ENCODE measurements at places on chromosomes 2 and 18.
A peak's percentile ranks its signal among the peaks of the same experiment; 100 is the strongest.

GRCh38 chr2:109239720-109240119 is 110.7 kb downstream of the SH3RF3 start:
- DNase-seq: no peak

- DNase-seq: no peak
These were observed 675.0 kb downstream of the SATB2 start for GRCh38 chr2:198782734-198783133.

DNA sequence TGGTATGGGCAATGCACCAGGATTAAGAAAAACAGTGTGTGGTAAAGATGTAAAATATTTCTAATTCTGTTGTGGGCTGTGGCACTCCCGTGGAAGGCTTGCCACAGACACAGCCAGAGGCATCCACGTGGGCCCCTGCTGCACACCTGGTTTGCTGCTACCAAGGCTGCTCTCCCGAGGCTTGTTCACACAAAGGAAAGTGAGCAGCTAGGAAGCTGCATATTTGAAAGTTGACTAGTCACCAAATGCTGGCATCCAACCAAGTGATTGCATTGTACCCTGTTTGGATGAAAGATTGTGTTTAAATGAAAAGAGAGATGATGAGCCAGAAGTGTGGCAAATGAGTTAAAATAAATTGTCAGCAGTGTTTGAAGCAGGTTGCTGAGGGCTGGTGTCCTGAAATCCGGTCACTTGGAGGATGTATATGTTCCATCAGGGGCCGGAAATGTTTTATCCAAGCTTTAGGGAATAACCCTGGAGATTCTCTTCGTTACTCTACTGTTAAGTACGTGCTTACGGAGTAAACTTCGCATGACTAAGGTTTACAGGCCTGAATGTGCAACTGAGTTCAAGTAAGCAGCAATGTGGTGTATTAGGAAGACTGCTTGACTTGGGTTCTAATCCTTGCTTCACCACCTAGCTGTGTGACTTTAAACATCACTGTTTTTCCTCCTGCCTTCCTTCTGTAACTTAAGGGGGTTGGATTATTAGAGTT is 86.1 kb downstream of the MSH2 start:
- DNase-seq: no peak

- DNase-seq: no peak
These were observed 457.4 kb upstream of the DSEL start for GRCh38 chr18:67973916-67974315.

DNA sequence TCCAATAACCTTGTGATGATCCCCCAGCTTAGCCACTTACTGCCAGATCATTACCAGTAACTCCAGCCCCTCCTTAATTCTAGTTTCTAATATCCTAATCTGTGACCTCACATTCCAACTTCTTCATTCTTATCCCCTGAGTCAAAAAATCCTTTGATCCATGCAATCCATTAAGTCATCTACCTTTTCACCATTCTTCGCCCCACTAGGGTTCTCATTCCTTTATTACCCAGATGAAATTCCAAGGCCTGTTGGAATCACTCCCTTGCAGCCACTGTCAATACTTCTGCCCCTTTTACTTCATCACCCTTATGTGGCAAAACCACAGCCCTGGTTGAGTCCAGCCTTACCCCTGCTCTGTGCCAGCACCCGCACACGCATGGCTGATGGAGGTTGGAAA is 20.3 kb upstream of the IL36G start:
- no peak for DNase-seq

- DNase-seq: no peak
These were observed 95.4 kb downstream of the ZAP70 start for GRCh38 chr2:97808816-97809215.

DNA sequence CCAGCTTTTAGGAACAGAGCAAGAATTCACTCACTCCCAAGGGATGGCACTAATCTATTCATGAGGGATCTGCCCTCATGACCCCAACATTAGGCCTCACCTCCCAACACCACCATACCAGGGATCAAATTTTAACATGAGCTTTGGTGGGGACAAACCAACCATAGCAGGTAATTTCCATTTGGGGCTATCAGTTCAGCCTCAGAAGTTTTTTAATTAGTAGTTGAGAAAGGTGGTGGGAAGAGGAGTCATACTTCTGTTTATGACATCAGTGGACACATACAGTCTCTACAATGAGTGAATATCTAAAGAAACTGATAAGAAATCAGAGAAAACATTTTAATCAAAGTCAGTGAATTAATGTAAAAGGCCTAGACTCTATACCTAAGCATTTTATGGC is 59.6 kb upstream of the EMILIN2 start:
- no peak for DNase-seq

DNA sequence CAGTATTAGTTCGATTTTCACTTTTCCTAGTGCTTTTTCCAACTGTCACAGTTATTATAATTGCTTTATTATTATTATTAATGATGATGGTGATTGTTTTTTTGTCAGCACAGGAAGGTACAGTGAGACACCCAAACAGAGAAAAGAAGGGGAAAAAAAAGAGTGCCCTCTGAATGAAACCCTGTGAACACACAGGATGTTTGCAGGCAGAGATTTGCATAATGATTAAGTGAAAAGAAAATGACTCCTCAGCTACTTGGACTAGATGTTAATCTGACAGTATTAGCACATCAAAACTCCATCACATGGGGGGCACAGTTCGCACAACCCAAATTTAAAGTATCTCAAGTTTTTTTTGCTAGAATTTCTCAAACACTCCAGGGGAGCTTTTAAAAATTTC is 32.9 kb downstream of the ADD2 start:
- DNase-seq: no peak

- no peak for DNase-seq
These were observed 28.7 kb downstream of the NIFK start for GRCh38 chr2:121707920-121708361.

DNA sequence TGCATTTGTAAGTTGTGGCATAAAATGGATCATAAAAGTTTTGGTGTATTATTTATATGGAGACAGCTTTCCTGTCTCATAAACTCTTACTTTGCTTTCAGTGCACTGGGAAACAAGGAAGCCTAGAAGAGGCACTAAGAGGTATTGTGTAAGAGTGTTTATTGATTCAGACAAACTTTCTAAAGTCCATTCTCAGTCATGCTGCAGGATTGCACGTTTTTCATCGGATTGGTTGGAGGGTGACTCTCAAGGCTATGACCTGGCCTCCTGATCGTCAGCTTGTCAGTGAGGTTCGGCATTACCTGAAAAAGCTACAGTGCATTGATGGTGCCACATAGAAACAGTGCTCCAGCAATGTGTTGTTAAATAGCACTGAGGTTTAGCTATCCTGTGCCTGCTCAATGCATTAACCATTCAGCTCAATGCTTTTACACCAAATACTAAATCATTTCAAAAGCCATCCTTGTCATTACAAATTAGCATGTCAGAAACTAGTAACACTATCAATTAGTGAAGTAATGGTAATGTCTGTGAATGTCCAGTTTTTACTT is 545.5 kb downstream of the CBLN2 start:
- no peak for DNase-seq

GRCh38 chr2:106160786-106161261 is 33.3 kb downstream of the UXS1 start:
- peak; percentile 30 for DNase-seq

- no peak for DNase-seq
These were observed 165.5 kb downstream of the TPGS2 start for GRCh38 chr18:36663312-36663711.

DNA sequence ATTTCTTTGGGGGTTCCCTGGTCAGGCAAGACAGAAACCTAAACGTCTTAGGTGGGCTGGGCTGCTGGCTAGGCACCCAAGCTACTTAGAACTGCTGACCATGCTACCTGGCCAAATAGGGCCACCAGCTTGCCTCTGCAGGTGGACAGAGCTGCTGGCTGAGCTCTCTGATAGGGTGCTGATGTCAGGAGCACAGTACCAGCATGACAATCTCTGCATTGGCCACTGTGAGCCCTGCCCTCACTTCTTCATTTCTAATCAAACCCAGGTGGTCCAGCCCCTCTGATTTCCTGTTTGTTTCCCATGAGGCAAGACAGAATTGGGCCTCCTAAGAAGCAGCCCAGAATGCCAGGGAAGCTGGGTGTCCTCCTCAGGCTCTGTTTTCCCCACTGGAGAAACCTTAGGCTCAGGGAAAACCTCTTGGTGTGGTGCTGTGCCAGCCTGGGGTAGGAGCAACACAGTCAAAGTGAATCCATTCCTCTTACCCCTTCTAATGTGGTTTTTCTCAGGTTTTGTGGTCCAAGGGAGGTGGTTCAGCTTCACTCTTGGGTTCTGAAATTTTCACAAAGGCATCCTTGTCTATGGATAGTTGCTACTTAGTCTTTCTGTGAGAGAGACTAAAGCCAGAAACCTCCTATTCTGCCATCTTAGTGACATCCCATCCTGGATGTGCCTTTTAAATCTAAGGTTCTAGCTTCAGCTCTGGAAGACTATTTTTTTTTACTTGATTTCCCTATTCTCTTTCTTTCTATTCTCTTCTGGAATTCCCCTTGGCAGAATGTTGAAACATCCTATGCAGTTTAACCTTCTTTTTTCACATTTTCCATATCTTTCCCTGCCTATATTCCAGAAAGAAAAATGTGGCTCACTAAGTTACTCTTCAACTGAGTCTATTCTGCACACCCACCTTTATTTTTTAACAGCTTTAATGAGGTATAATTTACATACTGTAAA is 15.2 kb downstream of the SP100 start:
- DNase-seq: peak; percentile 44

- DNase-seq: no peak
These were observed 55.3 kb upstream of the B3GNT2 start for GRCh38 chr2:62140426-62141141.

DNA sequence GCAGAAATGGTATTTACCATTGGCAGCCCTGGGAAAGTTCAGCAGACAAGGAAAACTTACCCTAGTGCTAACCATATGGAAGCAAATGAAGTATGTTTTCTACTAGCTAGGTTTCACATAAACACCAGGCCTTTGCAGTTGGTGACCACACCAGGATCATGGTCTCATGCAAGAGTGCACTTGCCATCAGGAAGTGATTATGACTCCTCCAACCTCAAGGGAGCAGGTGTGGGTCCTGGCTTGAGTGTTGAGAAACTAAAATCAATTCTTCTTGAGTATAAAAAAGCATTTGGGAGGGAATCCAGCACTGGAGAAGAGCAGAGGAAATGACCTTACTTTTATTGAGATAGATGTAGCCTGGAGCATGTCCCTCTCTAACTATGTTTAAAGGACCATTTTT is 56.8 kb upstream of the SPAG16 start:
- DNase-seq: no peak

- peak; percentile 87 for DNase-seq
These were observed 167.3 kb downstream of the MREG start for GRCh38 chr2:215845839-215846586.

DNA sequence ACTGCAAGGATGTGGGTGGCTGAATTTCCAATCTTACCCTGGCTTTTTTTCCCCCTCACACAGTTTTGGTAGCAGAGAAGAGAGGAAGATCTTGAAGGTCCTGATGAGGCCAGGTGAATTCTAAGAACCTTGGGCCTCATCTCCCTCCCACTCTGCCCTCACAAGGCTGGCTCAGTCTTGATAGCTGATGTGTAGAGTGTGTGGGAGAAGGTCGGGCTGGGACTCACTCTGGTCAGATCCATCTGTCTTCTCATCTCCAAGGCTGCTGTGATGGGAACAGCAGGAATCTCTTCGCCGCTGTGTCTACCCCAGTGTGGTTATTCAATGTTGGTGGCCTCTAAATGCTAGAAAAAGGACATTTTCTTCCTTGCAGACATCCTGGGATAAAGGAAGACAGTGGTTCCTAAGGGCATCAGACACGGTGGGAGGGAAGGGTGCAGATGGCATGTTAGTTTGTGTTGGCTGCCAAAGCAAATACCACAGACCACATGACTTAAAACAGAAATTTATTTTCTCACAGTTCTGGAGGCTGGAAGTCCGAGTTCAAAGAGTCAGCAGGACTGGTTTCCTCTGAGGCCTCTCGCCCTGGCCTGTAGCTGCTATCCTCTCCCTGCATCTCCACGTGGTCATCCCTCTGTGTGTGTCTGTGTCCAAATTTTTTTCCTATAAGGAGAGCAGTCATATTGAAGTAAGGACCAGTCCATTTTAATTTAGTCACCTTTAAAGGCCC is 37.6 kb upstream of the MGAT4A start:
- DNase-seq: peak; percentile 74

GRCh38 chr2:78202366-78202765 is 680.2 kb upstream of the LRRTM4 start:
- DNase-seq: no peak

DNA sequence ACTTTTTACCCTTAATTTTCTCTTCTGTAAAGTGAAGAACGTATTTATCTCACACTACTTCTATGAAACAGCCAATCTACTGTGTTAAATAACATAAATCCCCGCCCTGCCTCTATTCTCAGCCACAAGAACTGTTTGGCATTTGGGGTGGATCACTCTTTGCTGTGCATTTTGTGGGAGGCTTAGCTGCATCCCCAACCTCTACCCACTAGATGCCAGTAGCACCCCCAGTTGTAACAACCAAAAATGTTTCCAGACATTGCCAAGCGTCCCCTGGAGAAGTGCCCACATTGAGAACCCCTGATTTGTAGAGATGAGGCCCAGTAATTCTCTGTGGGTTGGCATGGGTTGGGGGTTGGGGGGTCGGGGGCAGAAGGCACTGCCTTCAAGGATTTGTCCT is 94.7 kb upstream of the BOD1L2 start:
- no peak for DNase-seq

DNA sequence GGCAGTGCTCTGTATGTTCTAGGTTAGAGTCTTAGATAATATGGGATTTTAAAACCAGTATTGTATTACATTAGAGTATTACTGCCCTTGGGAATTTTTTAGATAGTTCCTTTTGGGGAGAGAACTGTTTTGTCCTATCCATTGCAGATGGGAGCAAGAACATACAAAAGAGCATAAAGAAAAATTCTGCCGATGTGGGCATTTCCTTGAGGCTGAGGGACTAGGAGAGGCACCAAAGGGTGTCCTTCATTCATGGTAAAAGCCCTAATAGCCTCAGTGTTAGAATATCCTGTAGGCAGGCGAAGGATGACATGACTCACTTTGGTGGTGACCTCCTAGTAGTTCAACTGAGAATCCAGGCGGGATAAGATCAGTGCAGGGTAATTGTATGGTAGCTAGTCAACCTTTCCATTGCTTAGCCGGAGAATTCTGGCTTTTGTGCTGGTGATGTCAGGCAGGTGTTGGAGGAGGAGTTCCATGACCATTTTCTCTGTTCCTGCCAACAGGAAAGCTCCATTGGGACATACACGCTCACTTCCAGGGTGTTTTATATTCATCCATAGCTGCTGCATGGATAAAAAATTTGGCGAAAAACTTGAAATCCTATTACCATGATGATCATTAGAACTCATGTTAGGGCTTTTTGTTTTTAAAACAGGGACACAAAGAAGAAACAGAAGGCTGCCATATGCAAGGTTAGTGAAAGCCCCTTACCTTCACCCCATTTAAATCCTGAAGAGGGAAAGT is 28.1 kb downstream of the EPAS1 start:
- DNase-seq: no peak

GRCh38 chr2:172834881-172835280 is 99.2 kb downstream of the RAPGEF4 start:
- no peak for DNase-seq

DNA sequence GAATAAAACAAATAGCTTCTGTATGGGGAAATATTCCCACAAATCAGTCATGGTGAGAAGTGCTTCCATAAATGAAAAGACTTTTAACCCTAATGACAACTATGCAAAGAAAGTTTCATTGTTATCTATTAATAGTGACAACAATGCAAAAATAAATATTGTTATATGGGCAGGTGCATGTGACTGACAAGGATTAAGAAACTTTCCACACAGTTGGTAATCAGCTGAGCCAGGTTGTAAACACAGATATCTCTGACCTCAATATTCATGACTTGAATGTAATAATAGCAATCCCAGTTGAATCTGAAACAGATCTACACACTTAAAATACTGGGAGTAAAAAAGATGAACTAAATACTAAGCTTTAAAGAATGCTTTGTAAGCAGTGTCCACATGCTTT is 517.0 kb upstream of the SOX11 start:
- DNase-seq: no peak

Data from suppressor macrophage treated with lipopolysaccharide for 4 hours (primary cell).